Chondrocyte (in vitro differentiated cells): ENCODE measurements at places on chromosomes 7 and 10.
A peak's percentile ranks its signal among the peaks of the same experiment; 100 is the strongest.

DNA sequence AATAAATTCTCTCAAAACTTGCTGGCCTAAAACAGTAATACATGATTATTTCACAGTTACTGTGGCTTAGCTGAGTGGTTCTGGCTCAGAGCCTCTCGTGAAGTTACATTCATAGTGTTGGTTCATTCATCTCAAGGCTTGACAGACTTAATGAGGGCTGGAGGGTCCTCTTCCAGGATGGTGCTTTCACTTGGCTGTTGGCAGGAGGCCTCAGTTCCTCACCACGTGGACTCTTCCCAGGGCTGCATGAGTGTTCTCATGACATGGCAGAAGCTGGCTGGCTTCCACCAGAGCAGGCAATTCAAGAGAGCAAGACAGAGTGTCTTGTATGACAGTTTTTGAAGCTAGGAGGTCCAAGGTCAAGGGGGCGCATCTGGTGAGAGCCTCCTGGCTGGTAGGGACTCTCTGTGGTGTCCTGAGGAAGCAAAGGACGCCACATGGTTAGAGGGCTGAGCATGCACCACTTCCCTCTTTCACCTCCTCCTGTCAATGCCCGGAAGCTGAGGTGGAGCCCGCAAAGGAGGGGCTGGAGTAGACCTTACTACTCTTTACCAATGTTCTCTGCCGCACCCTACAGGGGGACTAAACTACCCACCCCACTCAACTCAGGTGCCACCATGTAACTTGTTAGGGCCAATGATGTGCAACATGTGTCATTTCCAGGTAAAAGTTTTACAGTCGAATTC lies 58.2 kb upstream of the YAE1 start:
- no peaks in the 10 kb centered on the region for H3K36me3 ChIP-seq
- no peak for DNase-seq
- no peak overlapping the region for H3K4me3 ChIP-seq
- no peak overlapping the region for H3K27ac ChIP-seq
- peaks cover 2% of the 10 kb centered on the region for H3K27me3 ChIP-seq
- peaks cover 4% of the 10 kb centered on the region for H3K4me1 ChIP-seq

DNA sequence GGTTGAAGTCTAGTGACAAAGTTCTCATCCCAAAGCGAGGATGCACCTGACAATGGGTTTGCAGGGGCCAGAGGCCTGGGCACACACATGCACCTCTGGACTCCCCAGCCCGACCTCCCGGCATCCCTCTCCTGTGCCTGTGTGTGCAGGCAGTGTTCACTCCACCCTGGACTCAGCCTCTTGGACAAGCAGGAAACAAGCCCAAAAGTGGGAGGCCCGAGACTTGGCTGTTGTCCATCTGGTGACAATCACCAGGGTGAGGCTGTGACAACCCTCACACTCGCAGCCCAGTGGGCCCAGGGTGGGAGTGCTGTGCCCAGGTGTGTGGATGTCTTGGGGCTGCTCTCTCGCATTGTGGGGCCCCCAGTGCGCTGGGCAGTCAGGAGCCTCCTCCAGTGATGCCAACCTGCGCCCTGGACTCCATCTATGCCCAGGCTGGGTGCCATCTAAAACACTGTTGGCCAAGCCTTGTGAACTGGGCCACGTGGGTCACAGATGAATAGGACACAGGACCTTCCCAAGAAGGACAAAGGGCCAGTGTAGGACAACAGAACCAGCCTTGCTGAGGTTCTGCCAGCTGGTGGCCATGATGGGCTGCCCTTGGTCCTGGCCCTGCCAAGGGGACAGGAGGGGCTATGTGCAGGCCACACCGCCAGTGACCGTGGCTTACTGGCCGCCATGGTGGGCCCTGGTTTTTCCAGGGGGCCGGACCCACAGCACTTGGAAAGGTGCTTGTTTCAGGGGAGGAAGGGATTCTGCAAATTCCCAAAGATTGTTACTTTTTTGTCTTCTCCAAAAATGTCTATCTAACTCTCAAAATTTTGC lies 144.3 kb downstream of the TCERG1L start:
- H3K36me3 ChIP-seq: no peaks in the 10 kb centered on the region
- no peak overlapping the region for H3K4me3 ChIP-seq
- H3K27ac ChIP-seq: no peak overlapping the region

DNA sequence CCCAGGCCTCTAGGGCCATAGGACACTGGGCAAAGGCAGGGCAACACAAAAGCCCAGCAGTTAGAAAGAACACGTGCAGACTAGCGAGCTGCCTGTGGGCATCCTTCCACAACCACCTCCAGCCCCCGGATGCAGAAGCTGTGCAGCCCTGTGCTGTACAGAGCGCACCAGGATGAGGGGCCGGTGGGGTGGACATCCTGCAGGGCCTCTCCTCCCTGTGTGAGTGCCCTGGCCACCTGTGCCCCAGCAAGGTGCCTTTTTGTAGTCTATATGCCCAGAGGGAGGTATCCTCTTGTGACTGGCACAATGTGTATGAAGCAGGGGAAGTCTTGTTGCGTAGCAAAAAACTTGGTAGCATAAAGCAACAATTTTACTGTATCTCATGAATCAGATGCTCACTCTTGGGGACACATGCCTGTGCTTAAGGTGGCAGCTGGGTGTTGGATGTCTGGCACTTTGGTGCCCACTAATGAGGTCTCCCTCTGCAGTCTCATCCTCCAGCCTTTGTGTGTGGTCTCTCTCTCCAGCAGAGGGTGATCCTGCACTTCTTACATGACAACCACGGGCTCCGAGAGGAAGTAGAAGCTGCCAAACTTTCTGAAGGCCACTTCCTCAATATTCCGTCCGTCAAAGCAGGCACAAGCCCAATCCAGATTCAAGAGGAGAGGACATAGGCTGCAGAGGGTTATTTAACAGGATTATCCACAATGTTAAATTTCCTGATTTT lies 8.7 kb downstream of the NCAPG2 start:
- H3K27me3 ChIP-seq: no peaks in the 10 kb centered on the region
- H3K4me3 ChIP-seq: no peak overlapping the region
- peaks cover 1% of the 10 kb centered on the region for H3K36me3 ChIP-seq
- no peak for DNase-seq

- no peak overlapping the region for H3K4me3 ChIP-seq
- no peak for DNase-seq
- no peak overlapping the region for H3K27ac ChIP-seq
- peaks cover 3% of the 10 kb centered on the region for H3K36me3 ChIP-seq
- peaks cover 68% of the 10 kb centered on the region for H3K27me3 ChIP-seq
Observed at GRCh38 chr7:155514296-155514695, 32.1 kb downstream of the CNPY1 start.

DNA sequence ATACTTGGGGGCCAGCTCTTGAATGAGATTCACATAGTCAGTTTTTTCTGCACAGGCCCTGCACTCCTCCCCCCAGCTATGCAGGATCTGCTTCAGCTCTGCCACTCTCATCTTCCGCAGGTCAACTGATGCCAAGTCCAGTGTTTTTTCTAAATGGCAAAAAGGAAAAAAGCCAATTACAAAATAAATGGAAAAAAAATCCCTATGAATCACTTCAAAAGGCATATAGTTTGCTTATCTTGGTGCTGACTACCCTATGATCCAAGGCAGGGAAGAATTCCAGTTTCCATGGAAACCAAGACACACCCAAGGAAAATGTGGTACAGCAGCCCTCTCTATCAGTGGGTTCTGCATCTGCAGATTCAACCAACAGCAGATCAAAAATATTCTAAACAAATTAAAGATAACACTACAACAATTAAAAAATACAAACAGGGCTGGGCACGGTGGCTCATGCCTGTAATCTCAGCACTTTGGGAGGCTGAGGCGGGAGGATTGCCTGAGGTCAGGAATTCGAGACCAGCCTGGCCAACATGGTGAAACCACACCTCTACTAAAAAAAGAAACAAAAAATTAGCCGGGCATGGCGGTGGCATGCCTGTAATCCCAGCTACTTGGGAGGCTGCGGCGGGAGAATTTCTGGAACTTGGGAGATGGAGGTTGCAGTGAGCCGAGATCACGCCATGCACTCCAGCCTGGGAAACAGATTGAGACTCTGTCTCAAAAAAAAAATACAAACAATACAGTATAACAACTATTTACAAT lies 17.6 kb downstream of the CDNF start:
- H3K4me1 ChIP-seq: peaks cover 10% of the 10 kb centered on the region
- no peak overlapping the region for H3K4me3 ChIP-seq
- no peaks in the 10 kb centered on the region for H3K27me3 ChIP-seq
- H3K27ac ChIP-seq: no peak overlapping the region

GRCh38 chr7:137875746-137876145 lies 29.0 kb upstream of the DGKI start:
- peaks cover 58% of the 10 kb centered on the region for H3K36me3 ChIP-seq
- H3K27ac ChIP-seq: peak overlapping the region; percentile 86
- H3K27me3 ChIP-seq: no peaks in the 10 kb centered on the region

DNA sequence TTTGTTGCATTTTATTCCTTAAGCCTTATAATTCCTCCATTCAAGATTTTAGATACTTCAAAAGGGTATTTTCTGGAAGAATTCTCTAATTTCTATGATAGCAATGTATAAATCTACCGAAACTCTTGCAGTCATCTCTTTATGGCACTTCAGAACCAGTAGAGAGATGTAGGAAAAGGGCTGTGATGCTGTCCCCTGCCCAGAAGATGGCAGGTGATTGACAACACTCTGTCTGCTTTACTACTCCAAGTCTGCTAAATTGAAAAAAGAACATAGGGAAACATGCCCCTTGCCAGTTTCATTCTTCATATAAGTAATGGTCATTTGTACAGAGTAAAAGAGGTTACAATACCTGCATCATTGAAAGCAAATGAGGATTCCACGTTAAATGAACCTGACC lies 5.1 kb downstream of the TCTN3 start:
- no peaks in the 10 kb centered on the region for H3K27me3 ChIP-seq
- DNase-seq: no peak
- no peak overlapping the region for H3K27ac ChIP-seq
- H3K36me3 ChIP-seq: peaks cover 21% of the 10 kb centered on the region
- H3K4me1 ChIP-seq: peaks cover 22% of the 10 kb centered on the region

DNA sequence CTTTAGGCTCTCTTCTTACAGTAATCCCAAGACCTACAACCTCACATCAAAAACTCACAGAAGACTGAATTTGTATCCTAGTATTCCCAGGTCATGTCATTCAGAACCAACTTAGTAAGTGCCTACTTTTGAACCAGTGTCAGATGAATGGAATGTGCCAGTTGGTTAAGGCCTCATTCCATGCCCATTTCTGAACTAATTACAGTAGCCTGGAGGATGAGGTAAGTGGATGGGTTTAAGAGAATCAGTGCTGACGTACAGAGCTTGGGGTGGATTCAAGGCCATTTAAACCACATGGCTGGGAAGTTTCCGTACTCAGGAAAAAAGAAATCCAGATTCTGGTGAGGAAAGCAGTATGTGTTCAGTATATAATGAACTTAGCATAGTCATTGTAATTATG lies 21.9 kb upstream of the FOXP2 start:
- no peak overlapping the region for H3K4me3 ChIP-seq
- H3K27me3 ChIP-seq: no peaks in the 10 kb centered on the region
- no peak overlapping the region for H3K27ac ChIP-seq
- H3K4me1 ChIP-seq: peaks cover 10% of the 10 kb centered on the region
- DNase-seq: no peak

GRCh38 chr10:87887548-87888289 lies 24.3 kb downstream of the PTEN start:
- H3K4me3 ChIP-seq: no peak overlapping the region
- DNase-seq: peak; percentile 14
- H3K36me3 ChIP-seq: peaks cover 8% of the 10 kb centered on the region
- no peaks in the 10 kb centered on the region for H3K27me3 ChIP-seq
- H3K27ac ChIP-seq: no peak overlapping the region

- H3K4me3 ChIP-seq: peak overlapping the region; percentile 97
- H3K27ac ChIP-seq: peak overlapping the region; percentile 100
- no peaks in the 10 kb centered on the region for H3K27me3 ChIP-seq
- no peak for DNase-seq
Observed at GRCh38 chr7:112453505-112454171, 3.4 kb downstream of the IFRD1 start.

DNA sequence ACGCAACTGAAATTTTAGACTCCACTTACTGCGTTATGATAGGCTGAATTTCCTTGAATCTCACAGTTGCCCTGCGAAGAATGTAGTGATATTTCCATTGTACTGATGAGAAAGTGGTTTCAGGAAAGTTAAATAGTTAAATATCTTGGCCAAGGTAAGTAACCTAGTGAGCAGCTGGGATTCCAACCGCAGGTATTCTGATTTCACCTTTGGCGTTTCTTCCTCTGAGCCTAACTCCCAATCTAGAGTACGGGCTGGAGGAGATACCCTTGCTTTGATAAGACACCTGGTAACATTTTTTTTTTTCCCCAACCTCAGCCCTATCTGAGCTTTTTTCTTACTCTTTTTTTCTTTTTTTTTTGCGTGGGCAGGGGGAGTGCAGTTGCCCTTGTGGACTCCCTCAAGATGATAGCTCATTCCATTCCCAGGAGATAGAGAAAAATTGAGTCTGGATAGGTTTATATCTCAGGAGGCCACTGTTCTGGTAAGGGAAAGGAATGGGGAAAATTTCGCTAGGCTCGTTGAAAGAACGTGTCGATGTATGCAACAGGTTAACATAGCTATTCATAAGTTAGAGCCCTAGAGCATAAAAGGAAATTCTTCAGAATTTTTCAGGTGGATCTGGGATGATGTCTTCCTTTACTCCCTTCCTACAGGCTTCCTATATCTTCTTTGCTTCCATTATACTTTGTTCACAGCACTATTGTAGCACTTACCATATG lies 3.1 kb upstream of the TAS2R38 start:
- DNase-seq: no peak
- H3K27me3 ChIP-seq: peaks cover 21% of the 10 kb centered on the region
- H3K4me1 ChIP-seq: peaks cover 9% of the 10 kb centered on the region
- H3K36me3 ChIP-seq: no peaks in the 10 kb centered on the region
- H3K4me3 ChIP-seq: peak overlapping the region; percentile 63
- H3K27ac ChIP-seq: no peak overlapping the region

GRCh38 chr7:104264285-104264684 lies 56.5 kb upstream of the ORC5 start:
- H3K4me3 ChIP-seq: no peak overlapping the region
- H3K4me1 ChIP-seq: no peaks in the 10 kb centered on the region
- peaks cover 23% of the 10 kb centered on the region for H3K27me3 ChIP-seq
- no peak overlapping the region for H3K27ac ChIP-seq

DNA sequence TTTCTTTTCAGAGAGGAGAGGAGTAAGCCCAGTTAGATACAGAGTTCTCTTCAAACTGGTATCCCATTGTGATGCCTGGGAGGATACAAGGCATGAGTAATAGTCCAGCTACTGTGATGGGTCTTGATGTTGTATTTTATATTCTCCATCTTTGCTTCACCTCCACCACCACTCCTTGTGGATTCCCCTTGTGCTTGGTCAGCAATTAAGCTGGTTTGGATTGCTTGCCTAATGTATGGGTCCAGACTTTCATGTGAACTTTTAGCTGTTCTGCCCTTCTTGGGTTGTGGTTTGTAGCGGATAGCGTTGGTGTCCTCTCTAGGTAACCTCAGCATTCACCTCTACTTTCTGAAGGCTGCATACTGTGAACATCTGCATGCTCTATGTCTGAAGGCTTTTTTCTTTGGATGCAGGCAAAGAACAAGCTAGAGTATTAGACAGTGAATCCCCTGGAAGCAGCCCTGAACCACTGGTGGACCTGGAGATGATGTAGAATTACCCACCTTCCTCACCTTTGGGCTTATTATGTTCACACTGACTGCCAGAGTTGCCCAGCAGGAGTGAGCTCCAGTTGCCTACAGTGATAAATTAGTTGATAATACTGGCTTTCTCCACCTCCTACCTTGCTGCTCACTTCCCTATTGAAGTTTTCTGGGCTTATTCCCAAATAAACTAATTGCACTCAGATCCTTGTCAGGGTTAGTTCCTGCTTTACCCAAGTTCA lies 126.5 kb upstream of the MTPN start:
- no peaks in the 10 kb centered on the region for H3K27me3 ChIP-seq
- DNase-seq: no peak
- H3K4me3 ChIP-seq: no peak overlapping the region
- peaks cover 1% of the 10 kb centered on the region for H3K36me3 ChIP-seq
- H3K27ac ChIP-seq: no peak overlapping the region
- no peaks in the 10 kb centered on the region for H3K4me1 ChIP-seq
